ENCODE measurements at places on chromosomes 2 and 18.

GRCh38 chr2:209277444-209277843 is 146.4 kb upstream of the MAP2 start:
- no peak for DNase-seq

GRCh38 chr18:50240080-50240563 is 26.2 kb downstream of the CFAP53 start:
- DNase-seq = no peak

- no peak for DNase-seq
These were observed 309.6 kb upstream of the TRIB2 start for GRCh38 chr2:12407160-12407559.

- DNase-seq = no peak
These were observed 128.0 kb downstream of the NFATC1 start for GRCh38 chr18:79523736-79524180.
